ENCODE measurements at places on chromosomes 7 and 10. TPM values are rescaled to one million over a fixed set of nuclear protein-coding genes. Genes with fewer than 3 reads are reported as not detected.

The MINPP1 gene
- total RNA-seq = 40.0 TPM

The PLEKHA1 gene
- total RNA-seq = 12.7 TPM

The RAB11FIP2 gene
- 14.1 TPM for total RNA-seq

The RAB19 gene
- not detected for total RNA-seq

The ZNF438 gene
- 3.4 TPM for total RNA-seq

The OR6B1 gene
- total RNA-seq = not detected

The OR2A12 gene
- total RNA-seq = not detected

The PRR15 gene
- total RNA-seq = 0.28 TPM

The AGBL3 gene
- 1.4 TPM for total RNA-seq

Measured in smooth muscle cell of bladder (primary cell).